ENCODE measurements at places on chromosomes 1 and 21.
A peak's percentile ranks its signal among the peaks of the same experiment; 100 is the strongest.

DNA sequence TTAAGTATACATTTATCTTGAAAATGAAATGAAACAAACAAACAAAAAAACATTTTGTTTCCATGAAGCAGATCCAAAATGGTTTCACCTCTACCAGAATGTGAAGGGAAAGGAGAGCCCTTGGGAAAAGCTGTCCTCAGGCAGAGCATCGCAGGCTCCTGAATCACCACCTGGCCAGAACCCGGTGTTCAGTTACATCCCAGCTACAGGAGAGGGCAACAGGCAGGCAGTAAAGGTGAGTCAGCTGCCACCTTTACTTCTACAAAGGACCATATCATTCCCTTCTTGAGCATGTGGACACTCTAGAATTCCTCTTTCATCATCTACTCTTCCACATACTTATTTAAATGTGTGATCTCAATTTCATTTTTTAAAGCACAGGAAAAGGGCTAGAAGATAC is 151.2 kb downstream of the PIGK start:
- DNase-seq, result no peak

DNA sequence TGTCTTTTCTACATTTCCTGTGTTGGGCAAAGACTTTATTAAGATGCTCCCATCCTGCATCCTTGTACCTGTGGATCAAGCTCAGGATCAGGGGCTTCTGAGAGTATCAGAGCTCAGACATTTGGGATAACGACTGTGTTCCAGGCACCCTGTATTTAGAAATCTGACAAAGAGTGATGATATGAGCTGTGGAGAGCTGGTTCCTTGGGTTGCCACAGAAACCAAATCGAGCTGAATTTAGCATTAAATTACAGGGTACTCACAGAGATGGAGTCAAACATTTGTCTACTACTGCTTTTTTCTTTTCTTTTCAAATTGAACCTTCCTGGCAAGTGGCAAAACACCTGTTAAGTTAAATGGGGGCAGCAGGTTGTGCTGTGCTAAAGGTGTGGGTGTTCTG is 110.6 kb downstream of the XCL2 start:
- DNase-seq, result no peak

DNA sequence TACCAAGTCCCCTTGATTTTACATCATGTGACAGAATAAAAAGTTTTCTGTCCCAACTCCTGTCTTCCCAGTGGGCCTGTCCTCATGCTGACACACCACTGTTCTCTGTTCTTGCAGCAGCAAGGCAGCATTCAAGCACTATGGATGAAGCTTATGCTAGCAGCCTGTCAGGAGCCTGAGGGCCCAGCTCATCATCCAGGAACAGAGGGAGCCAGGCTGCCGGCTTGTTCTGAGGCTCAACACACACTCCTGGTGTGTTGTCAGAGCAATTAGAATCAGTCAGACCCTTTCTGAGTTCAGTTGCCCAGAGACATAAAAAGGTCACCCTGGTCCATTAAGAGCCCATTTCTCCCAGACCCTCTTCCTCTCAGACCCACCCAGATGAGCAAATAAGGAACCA is 282.9 kb downstream of the SEC16B start:
- DNase-seq, result no peak

GRCh38 chr1:99936071-99936470 is 33.7 kb upstream of the SLC35A3 start:
- no peak for DNase-seq

DNA sequence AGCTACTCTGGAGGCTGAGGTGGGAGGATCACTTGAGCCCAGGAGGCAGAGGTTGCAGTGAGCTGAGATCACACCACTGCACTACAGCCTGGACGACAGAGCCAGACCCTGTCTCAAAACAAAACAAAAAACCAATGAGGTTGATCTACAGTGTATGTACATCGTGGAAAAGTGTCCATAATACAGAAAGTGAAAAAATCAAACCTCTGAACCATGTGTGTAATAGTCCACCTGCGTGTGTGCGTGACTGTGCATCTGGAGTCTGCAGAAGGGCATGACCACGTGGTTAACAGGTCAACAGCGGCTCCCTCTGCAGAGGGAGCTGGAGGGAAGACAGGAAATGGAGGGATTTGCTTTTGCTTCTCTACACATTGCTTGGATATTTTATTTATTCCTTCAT is 32.4 kb upstream of the ENO1 start:
- DNase-seq, result peak; percentile 40

DNA sequence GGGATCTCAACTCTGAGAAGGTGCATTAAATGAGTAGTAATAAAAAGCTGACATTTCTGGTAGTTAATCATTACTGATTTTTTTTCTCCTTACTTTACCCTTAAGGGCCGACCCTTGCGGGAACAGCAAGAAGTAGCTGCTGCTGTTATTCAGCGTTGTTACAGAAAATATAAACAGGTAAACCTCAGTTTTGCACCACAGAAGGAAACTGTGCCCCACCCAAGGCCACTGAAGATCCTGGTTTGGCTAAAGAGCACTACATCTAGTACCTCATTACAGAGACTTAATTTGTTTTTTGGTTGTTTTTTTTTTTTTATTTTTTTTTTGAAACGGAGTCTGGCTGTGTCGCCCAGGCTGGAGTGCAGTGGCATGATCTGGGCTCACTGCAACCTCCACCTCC is 23.5 kb upstream of the VAMP3 start:
- no peak for DNase-seq

DNA sequence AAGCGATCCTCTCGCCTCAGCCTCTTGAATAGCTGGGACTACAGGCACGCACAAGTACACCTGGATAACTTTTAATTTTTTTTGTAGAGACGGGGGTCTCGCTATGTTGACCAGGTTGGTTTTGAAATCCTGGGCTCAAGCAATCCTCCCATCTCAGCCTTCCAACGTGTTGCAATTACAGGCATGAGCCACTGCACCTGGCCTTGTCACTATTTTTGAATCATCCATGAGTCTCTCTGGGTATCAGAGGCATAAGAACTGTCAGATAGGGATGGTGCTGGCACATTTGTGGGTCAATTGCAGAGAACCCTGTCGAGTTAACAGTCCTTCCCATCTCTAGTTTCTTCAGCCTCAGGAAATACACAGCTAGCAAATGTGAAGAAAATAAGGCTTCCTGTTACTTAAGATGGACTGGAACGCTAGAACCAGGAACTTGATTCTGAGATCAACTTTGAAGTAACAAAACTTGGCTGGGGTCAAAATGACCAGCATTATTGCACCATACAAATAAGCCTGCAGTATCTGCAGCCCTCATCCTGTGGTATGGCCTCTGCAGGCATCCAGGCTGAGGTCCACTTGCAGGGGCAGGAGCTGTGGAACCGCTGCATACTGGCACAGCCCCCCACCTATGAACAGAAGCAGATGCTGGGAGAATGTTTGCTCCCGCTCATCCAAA is 124.3 kb upstream of the GADD45A start:
- DNase-seq, result peak; percentile 36

- DNase-seq, result peak; percentile 94
Measured at GRCh38 chr1:214422137-214422671, 129.2 kb downstream of the PTPN14 start.

- DNase-seq, result no peak
Measured at GRCh38 chr1:60746278-60746791, 336.0 kb upstream of the NFIA start.

DNA sequence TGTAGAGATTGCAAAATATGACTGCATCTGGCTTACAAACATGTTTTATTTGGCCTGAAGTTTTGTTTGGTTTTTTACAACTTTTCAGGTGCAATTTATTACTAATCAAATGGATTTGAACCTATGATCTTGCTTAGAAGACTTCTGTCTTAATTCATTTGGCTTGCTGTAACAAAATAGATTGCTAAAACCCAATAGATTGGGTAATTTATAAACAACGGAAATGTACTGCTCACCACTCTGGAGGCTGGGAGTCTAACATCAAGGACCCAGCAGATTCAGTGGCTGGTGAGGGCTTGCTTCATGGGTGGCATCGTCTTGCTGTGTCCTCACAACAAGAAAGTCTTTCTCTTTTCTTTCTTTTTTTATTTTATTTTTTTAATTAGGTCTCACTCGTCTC is 72.9 kb downstream of the LBR start:
- DNase-seq, result peak; percentile 3

DNA sequence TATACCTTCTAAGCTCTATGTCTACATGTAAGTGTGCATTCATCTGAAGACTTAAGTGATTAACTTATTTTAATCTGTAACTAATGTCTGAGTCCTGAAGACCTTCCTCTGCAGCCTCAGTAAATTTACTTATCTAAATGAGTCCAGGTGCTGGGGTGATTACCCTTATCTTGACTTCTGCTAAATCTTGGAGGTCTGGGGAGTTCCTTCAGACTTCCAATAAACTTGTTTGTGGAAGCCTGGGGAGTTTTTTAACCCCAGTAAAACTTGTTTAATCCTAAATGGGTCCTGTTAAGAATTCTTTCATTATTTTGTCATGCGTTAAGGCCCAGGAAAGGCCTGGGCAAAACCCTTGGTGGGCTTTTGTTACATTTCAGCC is 37.0 kb downstream of the RSPH1 start:
- DNase-seq, result no peak
